CD8-positive, alpha-beta memory T cell (primary cell): ENCODE measurements at places on chromosomes 3 and 15. TPM values are rescaled to one million over a fixed set of nuclear protein-coding genes. Genes with fewer than 3 reads are reported as not detected.

The ROPN1 gene
- total RNA-seq: not detected

The KIF7 gene
- 2.7 TPM for total RNA-seq

The ATP13A4 gene
- 1.3 TPM for total RNA-seq

The SENP2 gene
- total RNA-seq: 41.5 TPM

The DAZL gene
- total RNA-seq: 0.27 TPM

The ETV5 gene
- total RNA-seq: 1.3 TPM

The REC114 gene
- total RNA-seq: not detected

The MEX3B gene
- total RNA-seq: 0.61 TPM

The ADGRG7 gene
- total RNA-seq: not detected

The EAF2 gene
- total RNA-seq: 8.9 TPM

DNA sequence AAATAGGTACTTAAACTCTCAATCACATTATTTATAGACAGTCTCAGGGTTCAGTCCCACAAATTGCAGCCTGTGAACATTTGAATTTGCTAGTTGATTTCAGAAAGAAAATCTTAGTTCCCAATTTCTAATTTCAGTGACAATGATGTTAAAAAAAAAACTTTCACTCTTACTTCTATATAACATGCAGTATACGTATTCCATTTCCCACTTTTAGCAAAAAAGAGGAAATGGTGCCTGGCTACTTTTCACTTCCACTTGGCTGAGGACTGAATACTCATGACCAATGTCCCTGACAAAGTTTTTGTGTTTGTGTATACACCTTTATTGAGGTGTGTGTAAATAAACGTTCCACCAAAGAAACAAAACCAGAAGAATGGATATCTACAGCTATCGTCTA is 32.1 kb upstream of the XCR1 start:
- DNase-seq: no peak

GRCh38 chr3:46989146-46989810 is 9.8 kb downstream of the NBEAL2 start:
- DNase-seq: no peak

- no peak for DNase-seq
Observed at GRCh38 chr15:99719096-99719541, 14.1 kb downstream of the LYSMD4 start.

GRCh38 chr3:160183345-160184076 is 41.7 kb upstream of the C3orf80 start:
- no peak for DNase-seq

- no peak for DNase-seq
Observed at GRCh38 chr3:141275973-141276372, 44.3 kb downstream of the PXYLP1 start.

- no peak for DNase-seq
Observed at GRCh38 chr3:12486916-12487315, 2.6 kb downstream of the TSEN2 start.

DNA sequence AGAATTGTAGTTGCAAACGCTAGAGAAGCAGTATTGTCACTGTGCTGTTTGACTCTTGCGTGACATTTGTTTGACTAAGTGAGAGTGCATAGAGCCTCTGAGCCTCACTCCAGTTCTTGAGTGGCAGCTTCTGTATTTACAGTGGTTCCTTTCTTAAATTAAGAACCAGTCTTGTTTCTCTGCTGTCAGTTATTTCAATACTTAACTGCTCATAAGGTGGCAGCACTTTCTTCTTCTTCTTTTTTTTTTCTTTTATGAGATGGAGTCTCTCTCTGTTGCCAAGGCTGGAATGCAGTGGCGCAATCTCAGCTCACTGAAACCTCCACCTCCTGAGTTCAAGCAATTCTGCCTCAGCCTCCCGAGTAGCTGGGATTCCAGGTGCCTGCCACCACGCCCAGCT is 372.1 kb downstream of the LPP start:
- no peak for DNase-seq

GRCh38 chr15:67707520-67708283 is 117.6 kb upstream of the SKOR1 start:
- DNase-seq: no peak

DNA sequence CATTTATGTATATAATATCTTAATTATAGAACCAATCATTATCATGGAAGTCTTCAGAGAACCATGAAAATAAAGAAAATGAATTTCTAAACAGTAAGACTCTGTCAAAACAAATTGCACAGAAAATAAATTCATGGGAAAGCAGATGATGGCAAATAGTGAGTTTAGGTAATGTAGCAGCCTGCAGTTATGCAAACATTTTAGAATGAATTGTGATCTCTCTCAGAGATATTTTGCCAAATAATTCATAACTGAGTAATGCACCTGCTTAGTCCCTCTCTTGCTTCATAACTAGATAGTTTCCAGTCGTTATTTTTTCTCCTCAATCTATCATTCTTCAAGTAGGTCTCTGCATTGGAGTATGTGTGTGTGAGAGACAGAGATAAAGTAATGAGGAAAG is 492.7 kb upstream of the THBS1 start:
- no peak for DNase-seq

GRCh38 chr15:71055461-71055860 is 59.8 kb upstream of the THSD4 start:
- no peak for DNase-seq

GRCh38 chr3:149816986-149817385 is 4.0 kb downstream of the RNF13 start:
- no peak for DNase-seq

GRCh38 chr15:91216000-91216399 is 115.9 kb downstream of the SV2B start:
- no peak for DNase-seq

DNA sequence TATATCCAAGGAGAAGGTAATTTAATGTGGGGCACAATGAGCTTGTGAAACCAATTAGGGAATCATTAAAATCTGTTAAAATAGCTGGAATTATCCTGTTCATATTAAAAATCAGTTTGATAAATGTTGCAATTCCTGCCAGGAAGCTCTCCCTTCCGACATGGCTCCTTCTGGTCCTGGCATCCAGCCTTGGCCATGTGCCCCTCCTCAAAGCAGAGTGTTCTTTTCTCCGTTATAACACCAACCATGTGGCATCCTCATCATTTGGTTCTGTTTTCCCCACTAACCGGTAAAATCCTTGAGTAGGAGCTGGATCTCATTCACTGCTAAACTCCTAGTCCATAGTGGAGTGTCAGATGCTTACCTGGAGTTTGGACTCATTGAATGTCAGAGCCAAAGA is 127.2 kb downstream of the ARNT2 start:
- no peak for DNase-seq

GRCh38 chr3:123156276-123156995 is 45.3 kb upstream of the SEC22A start:
- no peak for DNase-seq

DNA sequence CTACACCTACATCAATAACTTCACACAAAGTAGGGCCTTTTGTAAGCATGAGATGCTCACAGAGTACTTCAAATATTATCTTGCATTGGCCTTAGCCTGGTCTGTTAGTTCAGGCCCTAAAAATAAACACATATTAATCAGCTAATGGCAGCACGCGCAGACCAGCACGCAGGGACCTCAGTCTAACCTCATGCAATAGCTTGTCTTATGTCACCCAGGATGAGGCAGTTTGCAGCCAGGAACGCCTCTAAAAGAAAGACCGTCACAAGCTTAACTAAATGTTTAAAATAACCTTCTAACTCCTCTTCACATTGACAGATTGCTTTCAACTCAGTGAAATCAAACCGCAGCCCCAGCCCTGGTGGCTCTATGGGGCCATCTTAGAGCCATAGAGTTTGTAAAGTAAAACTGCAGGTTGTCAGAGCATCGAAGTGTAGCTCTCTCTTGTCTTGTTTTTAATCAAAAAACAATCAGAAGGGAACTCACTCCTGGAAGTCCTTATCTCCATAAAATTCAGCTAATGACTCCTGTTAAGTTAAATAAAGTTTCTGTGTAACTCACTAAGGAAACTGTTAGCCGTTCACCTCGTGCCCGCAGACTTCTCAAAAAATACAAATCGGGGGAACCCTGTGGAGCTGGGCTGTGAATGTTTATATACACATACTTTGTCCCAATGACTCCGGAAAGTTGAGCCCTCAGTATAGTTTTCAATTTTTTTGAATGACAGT is 212.6 kb downstream of the CDIN1 start:
- no peak for DNase-seq

DNA sequence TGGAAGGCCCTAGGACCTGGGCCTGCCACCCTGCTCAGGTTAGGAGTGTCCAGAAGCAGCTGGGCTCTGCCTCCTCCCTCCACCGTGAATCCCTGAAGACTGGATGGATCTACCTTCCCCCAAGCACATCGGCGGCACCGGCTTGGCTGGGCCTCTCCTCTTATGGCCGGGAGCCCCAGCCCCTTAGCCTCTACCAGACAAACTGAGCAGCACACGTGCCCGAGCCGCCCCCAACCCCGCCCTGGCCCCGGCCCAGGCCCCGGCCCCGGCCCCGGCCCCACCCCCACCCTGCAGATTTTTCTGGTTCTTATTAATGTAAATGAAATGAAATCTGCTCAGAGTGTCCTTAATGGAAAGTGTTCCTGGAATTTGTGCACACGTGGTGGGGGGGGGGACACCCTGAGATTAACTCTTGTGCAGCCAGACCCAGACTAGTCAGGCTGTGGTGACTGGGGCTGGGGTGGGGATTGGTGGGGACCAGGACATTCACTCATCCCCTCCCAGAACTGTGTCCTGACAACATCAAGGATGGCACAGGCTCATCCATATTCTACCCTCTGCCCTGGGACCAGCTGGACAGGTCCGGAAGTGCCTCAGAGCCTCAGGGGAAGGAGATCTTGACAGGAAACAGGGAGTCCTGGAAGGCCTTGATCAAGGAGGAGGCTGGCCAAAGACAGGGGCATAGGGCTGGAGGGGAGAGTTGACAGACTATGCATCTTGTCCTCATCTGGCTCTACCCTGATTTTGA is 30.9 kb upstream of the SEMA3F start:
- no peak for DNase-seq

- DNase-seq: no peak
Observed at GRCh38 chr3:30113906-30114305, 492.5 kb upstream of the TGFBR2 start.

- no peak for DNase-seq
Observed at GRCh38 chr3:48516571-48516970, 12.6 kb upstream of the SHISA5 start.

DNA sequence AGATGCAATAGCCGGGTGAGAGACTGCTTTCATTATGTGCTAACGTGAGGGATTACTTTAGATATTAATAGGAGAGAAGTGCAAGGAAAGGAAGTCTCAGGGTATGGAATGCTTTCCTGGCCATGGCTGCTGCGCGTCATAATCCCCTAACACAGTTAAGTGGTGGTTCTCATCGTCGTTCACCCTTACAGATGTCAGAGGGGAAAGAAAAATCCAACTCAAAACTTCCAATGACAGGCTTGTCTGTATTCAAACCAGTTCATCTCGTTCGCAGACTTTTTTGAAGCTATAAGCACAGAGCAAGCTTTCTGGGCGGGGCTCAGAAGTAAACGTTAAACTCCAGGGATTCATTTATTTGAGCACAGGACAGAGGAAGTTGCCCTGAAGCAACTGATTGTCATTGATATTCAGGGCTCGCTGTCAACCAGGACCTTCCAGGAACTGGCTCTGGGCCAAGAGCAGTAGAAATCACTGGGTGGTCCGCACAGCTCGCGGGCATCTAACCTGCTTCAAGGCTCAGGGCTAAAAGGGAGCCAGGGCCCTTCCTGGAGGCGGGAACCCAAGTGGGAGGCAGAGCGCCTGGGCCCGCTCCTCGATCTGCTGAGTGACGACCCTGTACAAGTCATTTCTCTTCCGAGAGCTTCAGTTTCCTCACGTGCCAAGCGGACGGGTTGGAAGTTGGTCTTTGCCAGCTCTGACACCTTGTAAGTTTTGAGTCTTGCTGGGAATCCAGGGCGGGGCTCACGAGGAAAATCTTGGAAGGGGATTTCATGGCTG is 1.1 kb upstream of the LPP start:
- DNase-seq: no peak

DNA sequence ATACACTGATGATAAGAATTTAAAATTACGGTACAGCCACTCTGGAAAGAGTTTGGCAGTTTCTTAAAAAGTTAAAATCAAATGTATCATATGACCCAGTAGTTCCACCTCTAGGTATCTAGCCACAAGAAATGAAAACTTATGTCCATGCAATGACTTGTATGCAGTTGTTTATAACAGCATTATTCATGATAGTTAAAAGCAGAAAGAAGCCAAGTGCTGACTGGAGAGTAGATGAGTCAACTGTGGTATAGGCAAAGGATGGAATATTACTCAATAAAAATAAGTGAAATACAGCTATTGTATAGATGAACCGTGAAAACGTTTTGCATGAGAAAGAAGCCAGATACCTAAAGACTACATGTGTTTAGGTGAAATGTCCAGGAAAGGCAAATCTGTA is 14.8 kb downstream of the GPR87 start:
- DNase-seq: no peak

GRCh38 chr3:7075901-7076300 is 215.0 kb downstream of the GRM7 start:
- DNase-seq: no peak

DNA sequence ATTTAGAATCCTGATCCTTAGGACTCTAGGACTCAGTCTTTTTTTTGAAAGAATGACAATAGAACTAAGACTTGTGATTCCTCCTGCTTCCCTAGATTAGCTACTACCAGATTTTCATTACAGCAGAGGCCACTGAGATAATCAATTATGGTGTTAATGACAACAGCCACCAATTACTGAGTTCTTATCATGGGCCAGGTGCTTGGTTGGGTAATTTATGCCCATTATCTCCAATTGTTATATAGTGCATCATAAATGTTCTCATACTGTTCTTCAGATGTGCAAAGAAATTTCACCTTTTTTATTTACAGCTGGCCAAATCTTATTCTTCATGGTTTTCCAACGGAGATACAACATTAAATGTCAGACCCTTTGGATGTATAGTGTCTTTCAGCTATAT is 162.9 kb upstream of the CMC1 start:
- no peak for DNase-seq

GRCh38 chr3:127535901-127536829 is 54.4 kb downstream of the TPRA1 start:
- no peak for DNase-seq

DNA sequence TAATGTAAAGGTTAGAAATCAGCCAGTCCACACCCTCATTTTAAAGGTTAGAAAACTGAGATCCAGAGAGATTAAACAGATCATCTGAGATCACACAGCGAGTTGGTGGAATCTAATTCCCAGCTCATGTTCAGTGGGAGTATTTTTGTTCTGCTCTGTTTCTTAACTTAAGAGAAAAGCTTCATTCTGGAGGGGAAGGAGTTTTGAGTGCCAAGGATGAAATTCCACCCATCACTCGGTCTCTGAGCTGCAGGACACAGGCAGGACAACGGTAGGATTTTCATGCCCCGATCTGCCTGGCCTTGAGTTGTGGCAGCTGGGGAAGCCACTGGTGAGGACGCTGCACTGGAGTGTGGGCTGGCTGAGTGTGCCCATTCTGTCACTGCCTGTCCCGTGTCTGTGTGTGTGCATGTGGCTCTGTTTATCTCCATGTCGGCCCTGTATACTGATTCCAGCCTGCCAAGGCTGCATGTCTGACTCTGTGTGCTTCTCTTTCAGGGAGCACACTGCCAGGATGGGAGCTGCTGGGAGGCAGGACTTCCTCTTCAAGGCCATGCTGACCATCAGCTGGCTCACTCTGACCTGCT is 94.3 kb downstream of the CEMIP start:
- DNase-seq: no peak
